Omental fat pad (tissue), 4 donors: ENCODE measurements at places on chromosomes 6 and 20.

- DNase-seq, result no peak
Observed at GRCh38 chr6:110322874-110323242, 35.3 kb downstream of the METTL24 start.

DNA sequence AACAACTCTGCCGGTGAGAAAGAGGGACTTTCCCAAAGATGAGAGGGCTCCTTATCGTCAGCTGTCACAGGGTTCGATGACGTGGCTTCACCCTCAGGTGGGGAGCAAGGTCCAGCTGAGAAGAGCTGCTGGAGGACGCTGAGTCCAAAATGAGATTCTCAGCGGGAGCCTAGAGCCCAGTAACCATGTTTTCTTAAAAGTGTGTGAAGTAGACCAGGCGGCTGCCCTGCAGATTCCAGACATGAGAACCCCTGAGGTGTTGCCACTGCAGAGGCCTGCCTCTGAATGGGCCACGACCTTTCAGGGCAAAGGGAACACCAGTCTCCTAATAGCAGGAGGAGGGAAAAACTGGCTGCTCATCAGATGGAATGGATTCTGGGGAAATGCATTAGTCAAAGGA, 375.1 kb downstream of the BTBD9 start:
- no peak for DNase-seq

- no peak for DNase-seq
Observed at GRCh38 chr6:166145751-166146150, 21.9 kb downstream of the TBXT start.

DNA sequence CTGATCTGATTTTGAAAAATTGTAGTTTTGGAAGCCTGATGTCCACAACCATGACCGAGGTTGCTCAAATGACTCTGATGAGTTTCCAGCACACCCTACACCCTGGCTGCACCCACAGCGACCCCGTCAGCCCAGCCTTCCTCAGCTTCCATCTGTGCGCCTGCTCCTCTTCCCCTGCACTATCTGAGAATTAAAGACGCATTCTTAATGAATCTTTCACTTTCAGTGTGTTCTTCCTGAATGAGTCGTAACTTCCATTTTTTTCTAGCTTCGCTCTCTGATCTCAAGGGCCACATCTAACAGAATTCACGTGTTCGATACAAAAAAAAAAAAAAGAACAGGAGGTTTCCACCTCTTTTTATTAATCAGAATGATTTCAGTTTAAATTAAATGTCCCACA, 21.3 kb upstream of the RREB1 start:
- DNase-seq, result no peak

- no peak for DNase-seq
Observed at GRCh38 chr6:111667931-111668330, 62.3 kb upstream of the TRAF3IP2 start.

- DNase-seq, result no peak
Observed at GRCh38 chr20:56752274-56752673, 123.2 kb downstream of the TFAP2C start.

- no peak for DNase-seq
Observed at GRCh38 chr6:129500958-129501739, 208.8 kb downstream of the ARHGAP18 start.

GRCh38 chr6:52535711-52536423, 41.0 kb downstream of the TRAM2 start:
- DNase-seq, result no peak

DNA sequence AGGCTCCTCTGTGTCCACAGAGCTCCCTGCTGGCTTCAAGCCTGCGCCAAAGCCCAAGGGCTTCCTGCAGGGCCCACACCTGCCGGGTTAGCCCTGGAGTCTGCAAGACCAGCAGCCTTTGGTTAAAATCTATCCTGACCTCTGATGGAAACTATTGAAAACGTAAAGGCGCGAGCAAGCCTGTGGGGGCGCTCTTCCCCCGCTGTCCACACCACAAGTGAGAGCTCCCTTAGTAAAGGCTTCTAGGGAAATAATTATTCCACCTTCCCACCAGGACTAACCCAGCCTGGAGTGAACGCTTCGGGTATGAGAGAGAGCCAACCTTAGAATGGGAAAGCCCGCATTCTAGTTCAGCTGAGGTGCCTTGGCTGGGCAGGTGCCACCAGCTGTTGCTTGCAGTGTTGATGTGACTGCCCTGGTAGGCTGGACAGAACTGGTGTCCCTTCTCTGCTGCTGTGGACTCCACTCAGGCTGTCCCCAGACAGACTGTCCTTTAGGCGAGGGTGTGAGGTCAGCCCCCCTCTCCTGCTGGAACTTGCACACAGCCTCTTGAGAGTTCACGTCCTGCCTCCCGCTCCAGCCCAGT, 68.7 kb downstream of the SYTL3 start:
- no peak for DNase-seq

- no peak for DNase-seq
Observed at GRCh38 chr6:14862845-14863244, 383.0 kb upstream of the JARID2 start.

GRCh38 chr6:138559143-138559542, 59.8 kb upstream of the NHSL1 start:
- no peak for DNase-seq

DNA sequence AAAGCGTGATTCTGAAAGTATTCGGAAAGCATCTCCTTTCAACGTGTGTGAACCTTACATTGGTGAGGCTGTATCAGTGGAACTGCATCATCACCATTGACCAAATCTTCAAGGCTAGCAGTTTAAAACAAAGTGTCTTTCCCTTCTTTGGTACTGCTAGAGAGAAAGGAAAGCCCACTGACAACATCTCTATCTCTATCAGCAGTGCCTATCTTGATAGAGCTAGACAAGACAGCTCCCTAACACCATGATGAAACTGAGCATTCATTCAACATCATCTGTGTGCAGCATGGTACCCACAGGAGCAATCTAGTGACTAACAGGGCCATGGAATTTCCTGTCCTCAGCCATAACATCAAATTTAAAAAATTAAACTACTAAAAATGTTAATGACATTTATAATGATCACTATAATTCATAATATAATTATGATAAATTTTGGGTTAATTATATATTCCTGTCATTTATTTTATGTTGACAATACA, 31.5 kb upstream of the EDN1 start:
- DNase-seq, result no peak
